ENCODE measurements at places on chromosomes 1 and 21.

DNA sequence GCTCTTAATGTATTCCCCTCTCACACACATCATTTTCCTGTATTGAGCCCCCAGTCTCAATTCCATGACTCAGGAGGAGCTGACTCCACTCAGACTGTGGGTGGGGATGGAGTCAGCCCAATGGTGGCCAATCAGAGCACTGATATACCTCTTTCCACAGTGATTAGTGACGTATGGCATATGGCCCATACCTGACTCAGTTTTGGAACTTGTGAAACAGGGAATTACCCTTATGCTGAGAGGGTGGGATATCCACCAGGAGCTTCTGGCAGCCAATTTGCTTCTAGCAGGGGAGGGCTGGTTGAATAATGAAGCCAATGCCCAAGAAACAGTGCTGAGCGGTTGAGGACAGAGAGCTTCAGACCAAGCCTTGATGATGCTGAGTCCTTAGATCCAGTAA, 86.4 kb upstream of the SPATA6 start:
- DNase-seq: no peak

GRCh38 chr1:164891615-164892014, 332.6 kb downstream of the PBX1 start:
- DNase-seq: no peak

GRCh38 chr1:39908534-39908933, 6.8 kb upstream of the MYCL start:
- DNase-seq: no peak

DNA sequence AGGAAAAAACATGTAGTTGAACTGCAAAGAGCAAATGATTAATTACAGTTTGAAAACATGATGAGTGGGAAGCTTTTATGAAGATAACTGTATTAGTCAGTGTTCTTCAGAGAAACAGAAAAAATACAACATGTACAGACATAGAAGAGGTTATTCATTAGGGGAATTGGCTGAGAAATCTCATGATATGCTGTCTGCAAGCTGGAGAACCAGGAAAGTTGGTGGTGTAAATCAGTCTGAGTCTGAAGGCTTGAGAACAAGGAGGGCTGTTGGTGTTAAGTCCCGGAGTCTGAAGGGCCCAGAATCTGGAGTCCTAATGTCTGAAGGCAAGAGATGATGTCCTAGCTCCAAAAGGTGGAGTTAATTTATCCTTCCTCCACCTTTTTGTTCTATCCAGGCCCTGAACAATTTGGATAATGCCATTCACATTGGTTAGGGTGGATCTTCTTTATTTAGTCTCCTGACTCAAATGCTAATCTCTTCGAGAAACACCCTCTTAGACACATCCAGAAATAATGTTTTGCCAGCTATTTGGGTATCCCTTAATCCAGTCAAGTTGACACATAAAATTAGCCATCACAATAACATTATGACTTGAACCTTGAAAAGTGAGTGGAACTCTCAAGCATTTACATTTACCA, 672.9 kb upstream of the PTBP2 start:
- no peak for DNase-seq

DNA sequence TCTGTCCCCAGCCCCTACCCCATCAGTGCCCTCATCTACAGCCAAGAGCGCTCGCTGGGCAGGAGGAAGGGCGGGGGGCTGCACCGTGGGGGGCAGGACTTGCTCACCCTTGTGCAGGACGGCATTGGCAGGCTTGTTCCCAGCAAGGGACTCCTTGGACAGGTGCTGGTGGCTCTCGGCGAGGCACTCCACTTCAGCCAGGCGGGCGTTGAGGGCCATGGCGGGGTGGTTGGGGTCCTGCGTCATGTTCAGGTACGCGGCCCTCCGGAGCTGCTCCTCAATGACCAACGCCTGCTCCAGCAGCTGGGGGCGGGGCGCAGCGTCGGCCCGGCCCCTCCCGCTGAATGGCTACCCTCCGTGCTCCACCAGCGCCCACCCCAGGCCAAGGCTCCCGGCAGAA, 64.0 kb downstream of the KCNAB2 start:
- no peak for DNase-seq

DNA sequence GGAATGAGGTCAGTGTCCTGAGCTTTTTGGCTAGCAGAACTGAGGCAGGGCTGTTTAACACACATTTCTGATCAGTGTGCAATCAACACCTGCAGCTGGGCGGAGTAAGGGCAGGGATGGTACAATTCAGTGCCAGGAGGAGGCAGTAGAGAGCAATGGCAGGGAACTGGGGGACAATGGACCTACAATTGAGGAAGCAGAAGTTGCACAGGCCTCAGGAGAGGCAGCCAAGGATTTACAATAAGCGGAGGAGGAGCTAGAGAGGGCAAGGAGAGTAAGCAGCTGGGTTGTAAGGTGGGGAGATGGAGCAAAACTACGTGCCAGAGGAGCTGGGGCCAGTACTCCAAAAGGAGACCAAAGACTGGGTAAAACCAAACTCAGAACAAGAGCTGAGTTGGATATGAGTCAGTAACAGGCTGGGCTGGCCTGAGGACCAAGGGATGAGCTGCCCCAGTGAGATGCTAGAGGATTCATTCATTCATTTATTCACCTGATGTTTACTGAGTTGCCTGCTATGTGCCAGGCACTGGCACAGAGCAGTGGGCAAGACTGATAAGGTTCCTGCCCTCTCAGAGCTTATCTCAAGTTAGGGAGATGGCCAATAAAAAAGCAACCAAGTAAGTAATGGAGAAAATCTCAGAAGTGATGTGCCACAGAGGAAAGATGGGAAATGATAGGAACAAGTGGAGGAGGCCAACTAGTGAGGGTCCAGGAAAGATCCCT, 10.4 kb upstream of the GALE start:
- no peak for DNase-seq

DNA sequence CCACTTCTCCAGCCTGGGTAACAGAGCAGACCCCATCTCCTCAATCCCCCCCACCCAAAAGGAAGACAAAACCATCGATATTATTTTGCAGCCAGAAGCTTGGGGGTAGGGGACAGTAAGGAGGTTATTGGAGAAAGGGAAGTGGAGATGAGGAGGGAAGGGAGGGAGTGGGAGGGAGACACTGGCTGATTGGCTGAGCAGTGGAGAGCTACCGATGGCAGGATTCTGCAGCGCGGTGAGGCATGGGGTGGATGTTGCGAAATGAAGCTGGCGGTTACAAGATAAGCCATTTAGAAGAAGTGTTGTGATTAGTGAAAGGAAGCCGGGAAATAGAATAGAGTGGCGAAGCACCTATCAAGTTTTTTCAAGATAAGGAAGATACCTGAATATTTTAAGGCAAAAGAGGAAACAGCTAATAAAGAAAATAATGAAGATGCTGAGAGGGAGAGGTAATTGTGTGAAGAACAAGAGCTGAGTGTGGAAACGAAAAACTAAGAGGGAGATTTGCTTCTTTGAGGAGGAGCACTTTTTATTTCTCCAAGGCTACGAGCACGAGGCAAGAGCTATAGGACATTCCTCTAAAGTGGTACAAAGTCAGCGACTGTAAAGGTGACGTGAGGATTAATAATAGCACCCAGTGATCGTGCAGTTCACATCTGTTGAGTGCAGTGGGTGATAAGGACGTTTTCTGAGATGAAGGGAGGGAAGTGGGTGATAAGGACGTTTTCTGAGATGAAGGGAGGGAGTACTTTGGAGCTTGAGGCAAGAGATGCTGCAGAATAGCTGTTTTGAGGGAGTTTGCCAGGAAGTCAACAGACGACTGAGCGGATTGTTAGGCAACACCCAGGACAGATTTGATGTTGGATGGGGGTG, 103.2 kb upstream of the KIF26B start:
- no peak for DNase-seq

DNA sequence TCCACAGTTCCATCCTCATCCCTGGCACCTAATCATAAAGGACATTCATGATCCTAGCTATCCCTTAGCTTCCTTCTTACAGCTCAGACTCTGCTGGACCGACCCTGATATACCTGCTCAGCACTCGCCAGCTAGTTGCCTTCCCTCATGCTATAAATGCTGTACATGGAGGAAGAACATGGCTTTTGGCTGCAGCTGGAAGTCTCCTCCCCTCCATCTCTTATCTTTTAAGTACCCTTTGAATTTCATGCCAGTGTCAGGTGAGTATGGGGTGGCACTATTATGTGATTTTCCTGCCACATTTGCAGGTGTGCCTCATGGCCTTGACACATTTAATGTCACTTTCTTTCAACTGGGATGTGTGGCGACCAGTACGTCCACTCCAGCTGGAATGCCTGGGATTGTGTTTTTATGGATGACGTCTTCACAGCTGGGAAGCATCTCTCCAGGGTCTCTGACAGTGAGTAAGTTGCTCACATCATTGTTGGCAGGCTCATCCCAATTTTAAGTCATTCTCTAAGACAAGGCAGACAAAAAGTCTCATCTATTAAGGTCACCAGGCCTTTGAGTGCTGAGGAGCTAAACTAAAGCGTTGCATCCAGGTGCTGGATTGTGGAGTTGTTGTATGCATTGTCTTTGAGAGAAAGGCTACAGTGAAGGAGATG, 43.4 kb downstream of the RUNX1 start:
- DNase-seq: no peak

DNA sequence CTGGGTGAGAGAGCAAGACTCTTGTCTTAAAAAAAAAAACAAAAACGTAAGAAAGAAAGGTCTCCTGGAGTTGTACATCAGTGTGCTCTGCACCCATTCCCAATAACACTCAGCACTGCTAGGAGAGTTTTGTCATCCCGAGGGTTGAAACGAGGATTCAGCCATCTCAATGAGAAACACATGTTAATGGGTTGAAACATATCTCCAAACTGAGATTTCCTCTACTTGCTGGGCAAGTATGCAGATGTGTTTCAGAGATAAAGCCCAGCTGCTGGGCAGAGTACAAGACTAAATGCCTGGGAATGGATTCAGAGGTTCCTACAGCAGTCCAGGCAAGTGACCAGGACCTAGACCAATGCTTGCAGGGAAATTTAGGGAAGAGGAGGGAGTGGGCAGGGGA, 2.6 kb upstream of the MFN2 start:
- DNase-seq: no peak

GRCh38 chr1:68280286-68280685, 48.0 kb upstream of the WLS start:
- DNase-seq: no peak

GRCh38 chr1:7470904-7471638, 300.0 kb upstream of the VAMP3 start:
- DNase-seq: no peak

DNA sequence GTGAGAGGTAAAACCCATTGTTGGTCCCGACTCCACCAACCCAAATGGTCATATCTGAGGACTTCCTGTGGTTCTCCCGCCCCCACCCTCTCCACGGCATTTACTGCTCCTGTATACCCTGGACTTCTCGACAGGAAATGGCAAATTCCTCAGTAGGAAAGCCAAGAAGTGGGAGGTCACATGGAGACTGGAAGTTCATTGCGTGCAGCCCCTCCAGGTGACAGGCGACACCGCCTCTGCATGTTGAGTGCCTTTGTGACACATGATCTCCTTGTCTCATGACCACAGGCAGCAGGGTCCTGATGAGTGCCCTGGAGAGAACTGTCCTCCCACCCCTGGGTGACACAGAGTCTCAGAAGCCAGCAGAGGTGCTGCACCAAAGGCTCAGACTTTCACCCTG, 24.2 kb downstream of the ERG start:
- DNase-seq: no peak

DNA sequence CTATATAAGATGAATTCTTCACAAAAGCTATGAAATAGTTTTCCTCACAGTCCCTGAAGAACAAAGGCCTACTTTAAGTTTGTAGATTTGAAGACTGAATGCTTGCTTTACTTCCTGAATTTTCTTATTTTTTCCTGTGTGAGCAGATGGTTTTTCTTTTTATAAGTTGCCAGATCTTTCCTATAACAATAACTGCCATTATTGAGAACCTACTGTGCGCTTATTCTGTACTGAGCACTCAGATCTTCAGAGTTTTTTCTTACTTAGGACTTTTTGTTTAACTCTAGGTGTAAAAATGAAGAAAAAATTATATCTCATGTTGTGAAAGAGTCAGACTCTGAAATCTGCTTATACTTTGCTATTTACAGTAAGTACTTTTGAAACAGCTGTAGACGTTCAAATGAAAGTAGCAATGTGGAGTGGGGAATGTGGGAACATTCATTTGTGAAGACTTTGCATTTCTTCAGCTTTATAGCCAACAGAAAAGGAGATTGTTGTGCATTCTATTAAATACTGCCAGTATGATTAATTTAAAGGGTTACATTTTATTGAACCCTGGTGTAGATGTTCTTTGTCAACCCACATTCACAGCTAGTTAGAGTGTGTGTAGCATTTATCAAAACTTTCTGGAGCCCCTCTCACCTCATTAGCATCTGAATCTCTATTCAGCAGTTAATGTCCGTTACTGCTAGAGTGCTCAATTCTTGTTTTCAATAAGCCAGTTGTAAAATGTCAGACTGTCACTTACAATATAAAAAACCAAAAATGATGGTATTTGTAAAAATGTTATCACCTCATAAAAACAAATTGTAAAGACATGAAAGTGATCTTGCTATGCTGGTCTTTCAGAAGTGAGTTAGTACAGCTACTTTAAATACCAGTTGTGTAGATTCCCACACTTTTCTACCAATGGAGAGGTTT, 29.0 kb downstream of the NFIA start:
- DNase-seq: no peak

DNA sequence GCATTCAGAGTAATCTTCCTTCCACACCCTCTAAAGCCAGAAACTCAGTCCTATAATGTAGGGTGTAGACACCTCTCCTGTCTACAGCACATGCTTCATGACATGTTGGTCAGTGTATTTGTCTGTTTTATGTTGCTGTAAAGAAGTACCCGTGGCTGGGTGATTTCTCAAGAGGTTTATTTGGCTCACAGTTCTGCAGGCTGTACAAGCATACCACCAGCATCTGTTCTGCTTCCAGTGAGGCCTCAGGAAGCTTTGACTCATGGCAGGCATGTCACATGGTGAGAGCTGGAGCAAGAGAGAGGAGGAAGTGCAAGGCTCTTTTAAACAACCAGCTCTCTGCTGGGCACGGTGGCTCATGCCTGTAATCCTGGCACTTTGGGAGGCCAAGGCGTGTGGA, 12.1 kb downstream of the PLOD1 start:
- DNase-seq: no peak

GRCh38 chr1:179120736-179121135, 38.9 kb downstream of the TOR3A start:
- DNase-seq: no peak

GRCh38 chr1:212557739-212558692, 50.5 kb upstream of the ATF3 start:
- DNase-seq: peak; percentile 65
